Umbilical cord (tissue), 2 donors: ENCODE measurements at places on chromosomes 16 and 17. TPM values are rescaled to one million over a fixed set of nuclear protein-coding genes. Genes with fewer than 3 reads are reported as not detected.

DNA sequence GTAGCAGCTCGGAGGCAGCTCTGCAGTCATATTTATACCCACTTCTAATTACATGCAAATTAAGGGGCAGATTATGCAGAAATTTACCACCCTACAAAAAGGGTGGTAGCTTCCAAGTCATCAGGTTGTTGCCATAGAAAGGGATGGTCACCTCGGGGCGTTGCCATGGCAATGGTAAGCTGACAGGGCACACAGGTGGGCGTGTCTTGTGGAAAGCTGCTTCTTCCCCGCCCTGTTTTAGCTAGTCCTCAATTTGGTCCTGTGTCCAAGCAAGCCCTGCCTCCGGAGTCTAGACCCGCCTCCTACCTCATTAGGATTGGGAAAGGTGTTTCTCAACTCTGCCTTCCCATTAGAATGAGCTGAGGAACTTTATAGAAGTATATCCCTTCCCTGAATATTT, 98.7 kb downstream of the HS3ST2 start:
- DNase-seq: no peak

- DNase-seq: peak; percentile 61
Observed at GRCh38 chr17:64306850-64307463, 43.9 kb upstream of the TEX2 start.

- no peak for DNase-seq
Observed at GRCh38 chr17:61414936-61415251, 15.3 kb downstream of the TBX2 start.

GRCh38 chr17:53217311-53217710, 605.4 kb upstream of the KIF2B start:
- no peak for DNase-seq

- no peak for DNase-seq
Observed at GRCh38 chr17:83094291-83094690, 14.9 kb downstream of the METRNL start.

GRCh38 chr17:74579900-74580299, 12.2 kb downstream of the CD300LD start:
- DNase-seq: no peak

DNA sequence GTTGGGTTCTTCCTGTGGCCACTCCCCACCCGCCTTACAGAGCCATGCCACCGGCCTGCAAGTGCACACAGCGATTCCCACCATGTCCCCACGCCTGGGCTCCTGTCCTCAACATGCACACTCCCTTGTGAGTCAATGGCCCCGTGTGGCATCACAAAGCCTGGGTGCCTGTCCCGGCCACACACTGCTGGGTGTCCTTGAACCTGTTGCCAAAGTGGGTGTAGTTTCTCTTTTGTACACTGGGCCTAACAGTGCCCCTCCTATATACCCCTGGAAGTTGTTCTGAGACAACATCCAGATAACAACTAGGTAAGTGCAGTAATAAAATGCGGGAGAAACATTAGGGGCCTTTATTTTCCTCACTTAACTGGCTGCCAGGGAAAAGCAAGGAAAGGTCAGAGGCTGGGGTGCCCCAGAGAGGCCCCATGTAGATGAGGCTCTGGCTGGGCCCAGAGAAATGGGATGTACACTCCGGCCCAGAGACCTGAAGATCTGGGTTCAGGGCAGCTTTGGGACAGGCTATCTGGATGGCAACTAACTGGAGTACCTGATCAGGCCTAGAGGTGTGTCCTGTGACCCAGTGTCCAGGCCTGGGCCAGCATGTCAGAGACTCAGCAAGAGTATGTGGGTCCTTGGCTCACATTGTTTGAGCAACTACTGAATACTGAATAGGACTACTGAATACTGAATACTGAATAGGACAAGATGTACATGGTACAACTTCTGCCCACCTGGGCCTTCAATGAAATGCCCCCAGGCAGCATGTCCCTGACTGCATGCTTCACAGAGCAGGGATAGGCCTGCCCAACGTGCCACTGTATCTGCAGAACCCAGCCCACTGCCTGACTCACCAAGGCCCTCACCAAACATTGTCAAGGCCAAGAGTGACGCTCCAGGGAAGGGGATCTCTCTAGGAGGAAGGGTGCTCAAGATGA, 8.3 kb downstream of the ABCC3 start:
- DNase-seq: no peak

DNA sequence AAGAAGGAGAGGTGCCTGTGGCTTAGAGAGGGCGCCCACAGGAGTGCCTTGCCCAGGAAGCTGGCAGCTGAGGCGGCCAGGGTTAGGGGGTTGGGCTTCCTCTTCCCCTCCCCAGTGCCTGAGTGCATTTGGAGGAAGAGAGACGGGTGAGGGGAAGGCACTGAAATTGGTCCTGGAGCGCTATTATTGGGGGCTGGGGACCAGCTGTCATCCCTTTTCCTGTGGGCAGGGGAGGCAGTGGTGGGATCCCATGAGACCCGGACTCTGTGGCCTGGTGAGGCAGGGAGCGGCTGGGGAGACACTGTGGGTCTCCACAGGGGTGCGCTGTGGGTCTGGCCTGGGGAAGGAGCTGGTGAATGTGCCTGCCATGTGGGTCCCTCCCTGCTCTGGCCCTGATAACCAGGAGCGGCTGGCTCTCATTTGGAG, 259.7 kb downstream of the SEC14L1 start:
- no peak for DNase-seq

DNA sequence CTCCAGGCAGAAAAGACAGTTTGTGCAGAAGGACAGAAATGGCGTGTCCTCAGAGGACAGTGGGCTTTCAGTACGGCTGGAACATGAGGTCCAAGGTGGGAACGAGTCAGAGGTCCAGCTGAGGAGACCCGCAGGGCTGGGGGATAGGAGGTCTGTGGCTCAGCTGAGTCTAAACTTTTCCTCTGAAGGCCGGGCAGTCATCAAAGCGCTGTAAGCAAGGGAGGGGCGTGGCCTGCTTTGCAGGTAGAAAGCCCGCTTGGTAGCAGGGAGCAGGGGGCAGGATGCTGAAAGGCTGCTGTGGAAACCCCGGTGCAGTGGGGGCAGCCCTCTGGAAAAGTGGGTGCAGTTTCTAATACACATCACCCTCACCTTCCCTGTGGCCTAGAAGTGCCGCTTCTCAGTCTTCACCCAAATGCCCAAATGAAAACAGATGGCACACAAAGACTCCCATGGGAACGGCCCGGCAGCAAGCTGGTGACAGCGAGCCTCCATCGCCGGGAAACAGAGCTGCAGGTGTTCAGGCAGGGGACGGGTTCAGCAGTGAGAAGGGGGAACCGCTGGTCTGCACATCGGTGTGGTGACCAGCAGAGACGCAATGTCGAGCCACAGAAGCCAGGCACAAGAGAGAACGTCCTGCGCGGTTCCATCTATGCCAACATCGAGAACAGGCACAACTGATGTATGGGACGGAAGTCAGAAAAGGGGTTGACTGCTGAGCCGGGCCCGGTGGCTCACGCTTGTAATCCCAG, 12.2 kb upstream of the OSGIN1 start:
- no peak for DNase-seq

DNA sequence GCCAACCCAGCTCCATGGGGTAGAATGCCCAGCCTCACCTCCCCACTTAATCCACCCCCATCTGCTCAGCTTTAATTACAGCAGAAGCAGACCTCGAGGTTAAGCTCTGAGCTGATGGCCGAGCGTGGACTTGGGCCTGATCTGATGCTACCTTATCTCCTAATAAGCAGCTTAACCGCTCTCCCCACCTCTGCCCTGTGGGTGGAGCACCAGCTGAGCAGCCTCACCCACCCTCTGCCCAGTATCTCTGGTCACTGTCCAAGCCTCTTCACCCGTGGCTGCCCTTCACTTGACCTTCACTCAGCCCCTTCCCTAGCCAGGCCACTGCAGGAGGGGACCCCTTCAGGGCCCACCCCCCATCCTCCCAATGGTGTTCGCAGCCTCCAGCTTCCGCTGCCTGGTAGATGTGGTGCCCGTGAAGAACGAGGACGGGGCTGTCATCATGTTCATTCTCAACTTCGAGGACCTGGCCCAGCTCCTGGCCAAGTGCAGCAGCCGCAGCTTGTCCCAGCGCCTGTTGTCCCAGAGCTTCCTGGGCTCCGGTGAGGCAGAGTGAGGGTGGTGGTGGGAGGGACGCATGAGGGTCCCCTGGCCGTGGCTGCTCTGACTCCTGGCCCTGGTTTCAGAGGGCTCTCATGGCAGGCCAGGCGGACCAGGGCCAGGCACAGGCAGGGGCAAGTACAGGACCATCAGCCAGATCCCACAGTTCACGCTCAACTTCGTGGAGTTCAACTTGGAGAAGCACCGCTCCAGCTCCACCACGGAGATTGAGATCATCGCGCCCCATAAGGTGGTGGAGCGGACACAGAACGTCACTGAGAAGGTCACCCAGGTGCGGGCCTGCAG, 6.8 kb downstream of the KCNH6 start:
- DNase-seq: no peak

DNA sequence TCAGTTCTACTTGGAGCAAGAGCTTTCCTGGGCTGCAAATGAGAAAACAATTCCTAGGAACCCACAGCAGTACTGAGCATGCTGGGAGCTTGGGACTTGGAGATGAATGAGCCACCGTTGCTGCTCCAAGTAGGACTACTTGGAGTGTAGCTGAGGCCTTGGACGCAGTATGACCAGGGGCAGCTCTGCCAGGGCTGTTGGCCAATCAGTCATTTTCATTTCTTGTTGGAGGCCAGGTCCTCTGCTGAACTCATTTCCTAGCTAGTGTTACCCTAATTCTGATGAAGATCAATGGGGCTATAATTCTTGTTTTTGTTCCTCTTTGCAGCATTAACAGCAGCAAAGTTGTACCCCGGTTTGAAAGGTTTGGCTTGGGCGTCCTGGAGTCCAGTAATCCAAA, 8.0 kb upstream of the LGALS9 start:
- DNase-seq: no peak

- DNase-seq: no peak
Observed at GRCh38 chr16:85856079-85856478, 42.9 kb upstream of the IRF8 start.

- DNase-seq: peak; percentile 61
Observed at GRCh38 chr16:4200000-4200780, 41.7 kb downstream of the SRL start.

DNA sequence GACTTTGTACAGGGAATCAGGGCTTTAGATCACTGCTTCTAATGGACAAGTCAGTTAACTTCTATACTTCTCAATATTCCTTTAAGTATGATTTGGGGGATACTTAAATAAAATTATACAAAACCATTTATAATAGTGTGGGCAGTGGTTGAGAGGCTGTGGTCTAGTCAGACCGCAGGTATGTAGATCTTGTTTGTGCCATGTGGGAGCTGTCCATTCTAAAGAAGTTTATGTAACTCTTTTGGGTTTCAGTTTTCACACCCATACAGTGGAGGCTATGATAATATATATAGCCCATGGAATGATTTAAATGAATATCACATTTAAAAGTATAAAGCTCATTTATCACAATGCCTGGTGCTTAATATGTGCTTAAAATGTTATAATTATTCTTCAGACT, 654.3 kb upstream of the KIF2B start:
- no peak for DNase-seq

GRCh38 chr16:22648141-22648540, 137.4 kb downstream of the NPIPB5 start:
- no peak for DNase-seq

DNA sequence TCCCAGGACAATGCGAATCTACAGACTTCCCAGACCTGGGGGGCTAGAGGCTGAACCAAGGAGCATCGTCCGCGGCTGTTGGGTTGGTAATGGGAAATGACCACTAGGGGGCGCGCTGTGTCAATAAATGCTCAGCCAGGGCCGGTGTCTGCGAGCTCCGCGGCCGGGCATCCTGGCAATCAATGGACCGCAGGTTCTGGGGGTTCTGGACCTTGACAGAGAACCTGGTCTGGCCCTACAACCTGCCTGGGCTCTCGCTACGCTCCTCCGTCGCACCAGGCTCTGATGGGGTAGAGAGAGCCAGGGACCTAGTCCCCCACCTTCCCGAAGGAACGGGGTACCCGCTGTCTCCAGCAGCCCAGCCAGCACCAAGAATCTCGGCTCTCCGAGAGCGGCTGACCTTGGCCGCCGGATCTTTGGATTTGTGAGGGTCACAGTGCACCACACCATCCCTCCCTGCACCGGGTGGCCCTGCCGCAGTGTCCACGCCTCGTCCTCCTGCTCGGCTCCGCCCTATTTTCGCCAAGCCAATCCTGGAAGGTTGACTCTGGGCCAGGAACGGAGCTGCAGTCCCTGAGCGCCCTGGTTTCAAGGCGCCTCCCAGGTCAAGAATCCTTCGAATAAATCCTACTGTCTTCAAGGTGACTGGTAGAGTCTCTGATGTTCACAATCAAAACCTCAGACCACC, 20.4 kb upstream of the BEAN1 start:
- peak; percentile 80 for DNase-seq

DNA sequence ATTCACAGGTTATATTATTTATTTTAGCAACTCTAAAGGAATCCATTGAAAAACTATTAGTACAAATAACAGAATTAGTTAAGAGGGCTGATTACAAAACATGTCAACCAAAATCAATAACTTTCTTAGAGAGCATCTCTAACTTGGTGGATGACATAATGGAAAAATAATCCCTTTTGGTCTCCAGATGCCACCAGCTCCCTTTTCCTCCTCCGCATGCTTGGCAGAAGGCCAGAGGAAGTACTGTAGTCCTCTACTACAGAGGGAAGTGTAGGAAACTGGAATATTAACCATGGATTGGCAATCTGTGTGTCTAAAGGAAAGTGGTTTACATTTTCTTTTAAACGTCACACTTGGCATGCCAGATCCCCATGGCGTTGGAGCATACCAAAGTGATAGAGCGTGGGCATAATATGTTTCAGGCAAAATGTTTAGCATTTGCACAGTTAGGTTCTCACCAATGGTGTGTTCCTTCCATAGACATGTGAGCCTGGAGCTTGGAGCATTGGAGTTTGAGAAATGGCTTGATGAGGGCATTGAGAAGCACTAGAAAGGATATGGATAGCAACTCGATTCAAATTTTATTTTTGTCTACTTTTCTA, 106.3 kb downstream of the PRKCB start:
- no peak for DNase-seq

DNA sequence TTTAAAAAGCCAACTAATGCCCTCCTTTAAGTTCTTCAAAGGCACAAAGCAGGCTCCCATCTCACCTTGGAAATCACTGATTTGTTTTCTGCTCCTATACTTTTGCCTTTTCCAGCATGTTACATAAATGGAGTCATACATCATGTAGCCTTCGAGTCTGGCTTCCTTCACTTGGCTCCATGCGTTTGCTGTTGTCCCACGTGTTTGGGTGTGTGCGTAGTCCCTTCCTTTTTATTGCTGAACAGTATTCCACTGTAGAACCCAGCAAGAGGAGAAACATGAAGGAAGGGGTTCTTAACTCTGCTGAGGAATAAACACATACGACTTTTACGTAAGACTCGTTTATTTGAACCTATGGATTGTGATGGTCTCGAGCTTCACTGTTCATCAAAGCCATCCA, 82.0 kb downstream of the GPRC5B start:
- no peak for DNase-seq

SLC6A2 gene
- total RNA-seq: 2.6 TPM

NTN3 gene
- 5.3 TPM for total RNA-seq

GFAP gene
- total RNA-seq: 6.7 TPM

ITGB3 gene
- total RNA-seq: 61.4 TPM

MED9 gene
- total RNA-seq: 24.1 TPM

RND2 gene
- 0.72 TPM for total RNA-seq
